Heart right ventricle (tissue), 16 donors: ENCODE measurements at places on chromosomes 2 and 18. TPM values are rescaled to one million over a fixed set of nuclear protein-coding genes. Genes with fewer than 3 reads are reported as not detected.
A peak's percentile ranks its signal among the peaks of the same experiment; 100 is the strongest.

Gene MEP1B
- polyA plus RNA-seq: not detected

DNA sequence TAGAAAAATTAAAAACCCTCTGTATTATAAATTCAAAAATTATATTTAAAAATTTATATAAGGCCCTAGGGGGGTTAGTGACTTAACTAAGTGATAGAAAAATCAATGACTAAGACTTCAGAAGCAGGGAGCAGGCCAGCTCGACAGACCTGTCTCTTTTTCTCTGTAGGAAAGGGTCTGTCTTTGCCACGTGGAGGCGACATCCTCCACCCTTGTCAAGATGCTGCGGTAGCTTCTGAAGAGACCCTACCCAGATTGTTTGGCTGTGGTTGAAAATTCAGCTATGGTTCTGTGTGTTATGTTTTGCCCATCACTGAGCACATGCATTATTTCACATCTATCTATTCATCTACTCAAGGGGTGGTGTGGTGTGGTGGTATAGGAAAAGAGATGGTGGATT lies 8.2 kb upstream of the SLC4A3 start:
- no peak for DNase-seq

- no peak for DNase-seq
Measured at GRCh38 chr2:15940661-15941480, 521 bp downstream of the MYCN start.

DNA sequence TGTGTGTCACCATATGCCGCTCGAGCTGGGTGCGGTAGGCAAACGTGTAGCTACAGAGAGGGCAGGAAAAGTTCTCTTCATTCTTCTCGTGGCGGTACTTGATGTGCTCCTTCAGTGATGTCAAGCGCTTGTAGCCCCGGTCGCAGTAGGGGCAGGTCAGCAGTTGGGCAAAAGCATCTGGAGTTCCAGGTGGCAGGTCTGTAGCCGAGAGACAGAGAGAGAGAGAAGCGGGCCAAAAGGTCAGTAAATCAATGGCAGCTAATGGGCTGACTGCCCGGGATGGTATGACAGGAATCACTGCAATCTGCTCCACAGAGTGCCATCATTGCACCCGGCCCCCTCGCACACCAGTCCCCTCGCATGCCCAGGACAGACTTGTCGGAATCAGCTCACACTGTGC lies 116.0 kb downstream of the ZEB2 start:
- peak; percentile 66 for DNase-seq

DNA sequence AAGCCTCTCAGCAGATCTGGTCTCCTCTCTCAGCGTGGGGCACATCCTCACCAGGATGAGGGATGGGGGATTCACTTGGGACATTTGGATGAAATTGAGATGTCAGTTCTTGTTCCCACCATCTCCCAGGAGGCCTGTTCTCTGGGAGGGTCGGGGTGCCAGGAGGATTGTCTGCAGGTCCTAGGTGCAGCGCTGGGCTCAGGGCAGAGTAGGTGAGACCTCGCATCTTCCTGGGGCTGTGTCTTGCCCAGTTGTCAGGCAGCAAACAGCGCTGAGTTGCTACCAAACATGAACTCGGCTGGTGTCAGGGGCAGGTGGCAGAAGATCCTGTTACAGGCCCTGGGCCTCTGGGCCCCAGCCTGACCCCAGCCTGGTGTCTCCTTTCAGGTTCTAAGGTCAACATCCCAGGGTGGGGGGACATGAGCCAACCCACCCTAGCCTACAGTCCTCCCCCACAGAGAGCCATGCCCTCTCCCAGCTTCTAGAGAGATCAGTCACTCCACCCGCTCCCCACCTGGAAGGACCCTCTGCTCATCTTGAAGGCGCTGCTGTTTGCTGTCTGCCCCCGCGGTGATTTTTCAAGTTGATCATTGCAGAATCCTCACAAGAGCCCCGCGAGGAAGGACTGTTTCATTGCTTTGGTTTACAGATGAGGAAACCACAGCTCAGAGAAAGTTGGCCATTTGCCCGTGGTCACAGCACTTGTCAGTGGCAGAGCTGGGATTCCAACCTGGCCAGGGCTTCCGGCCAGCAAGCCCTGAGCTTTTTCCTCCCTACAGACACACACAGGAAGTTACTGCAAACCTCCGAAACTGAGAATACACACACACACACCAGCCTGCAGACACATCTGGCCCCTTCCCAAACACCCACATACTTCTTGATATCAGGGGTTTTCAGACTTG lies 83.9 kb downstream of the STPG4 start:
- peak; percentile 85 for DNase-seq

DNA sequence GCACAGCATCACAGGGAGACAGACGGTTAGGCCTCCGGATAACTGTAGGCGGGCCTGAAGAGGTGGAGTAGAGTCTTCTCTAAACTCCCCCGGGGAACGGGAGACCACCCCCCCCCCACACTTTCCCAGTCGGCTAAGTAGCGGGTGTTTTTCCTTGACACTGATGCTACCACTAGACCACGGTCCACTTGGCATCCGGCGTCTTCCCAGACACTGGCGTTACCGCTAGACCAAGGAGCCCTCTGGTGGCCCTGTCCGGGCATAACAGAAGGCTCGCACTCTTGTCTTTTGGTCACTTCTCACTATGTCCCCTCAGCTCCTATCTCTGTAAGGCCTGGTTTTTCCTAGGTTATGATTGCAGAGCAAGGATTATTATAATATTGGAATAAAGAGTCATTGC lies 25.7 kb upstream of the NCL start:
- no peak for DNase-seq

DNA sequence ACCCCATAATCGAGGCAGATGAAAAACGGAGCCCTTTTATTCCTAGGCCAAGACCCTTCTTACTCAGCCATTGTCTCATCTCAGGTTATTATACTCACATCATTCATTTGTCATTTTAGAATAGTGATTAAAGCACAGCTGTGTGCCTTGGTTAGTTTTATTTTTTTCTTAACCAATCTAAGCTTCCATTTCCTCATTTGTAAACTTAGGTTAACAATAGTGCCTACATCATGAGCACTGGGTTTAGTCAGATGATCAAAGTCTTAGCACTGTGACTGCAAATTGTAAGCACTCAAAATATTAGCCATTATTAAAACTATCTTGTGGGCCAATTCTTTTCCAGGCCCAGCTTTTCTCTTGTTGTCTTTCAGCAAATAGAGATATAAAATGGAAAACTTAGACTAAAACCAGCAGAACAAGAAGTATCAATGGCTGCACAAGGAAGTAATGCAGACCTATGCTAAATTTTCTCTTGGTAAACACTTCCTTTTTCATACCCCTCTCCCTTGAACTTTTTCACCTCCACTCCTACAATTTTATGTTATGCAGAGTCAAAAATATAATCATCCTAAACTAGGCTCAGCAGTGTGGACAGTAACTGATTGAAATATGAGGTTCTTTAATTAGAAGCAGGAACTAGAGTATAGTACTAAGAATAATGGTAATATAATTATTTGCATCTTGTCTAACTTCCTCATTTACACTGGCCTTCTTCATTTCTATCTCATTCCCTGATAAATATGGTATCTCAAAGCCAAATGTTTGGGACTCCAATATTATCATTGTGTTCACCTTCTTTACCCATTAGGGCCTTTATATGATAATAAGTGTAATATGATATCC lies 21.5 kb upstream of the GALNT3 start:
- no peak for DNase-seq

DNA sequence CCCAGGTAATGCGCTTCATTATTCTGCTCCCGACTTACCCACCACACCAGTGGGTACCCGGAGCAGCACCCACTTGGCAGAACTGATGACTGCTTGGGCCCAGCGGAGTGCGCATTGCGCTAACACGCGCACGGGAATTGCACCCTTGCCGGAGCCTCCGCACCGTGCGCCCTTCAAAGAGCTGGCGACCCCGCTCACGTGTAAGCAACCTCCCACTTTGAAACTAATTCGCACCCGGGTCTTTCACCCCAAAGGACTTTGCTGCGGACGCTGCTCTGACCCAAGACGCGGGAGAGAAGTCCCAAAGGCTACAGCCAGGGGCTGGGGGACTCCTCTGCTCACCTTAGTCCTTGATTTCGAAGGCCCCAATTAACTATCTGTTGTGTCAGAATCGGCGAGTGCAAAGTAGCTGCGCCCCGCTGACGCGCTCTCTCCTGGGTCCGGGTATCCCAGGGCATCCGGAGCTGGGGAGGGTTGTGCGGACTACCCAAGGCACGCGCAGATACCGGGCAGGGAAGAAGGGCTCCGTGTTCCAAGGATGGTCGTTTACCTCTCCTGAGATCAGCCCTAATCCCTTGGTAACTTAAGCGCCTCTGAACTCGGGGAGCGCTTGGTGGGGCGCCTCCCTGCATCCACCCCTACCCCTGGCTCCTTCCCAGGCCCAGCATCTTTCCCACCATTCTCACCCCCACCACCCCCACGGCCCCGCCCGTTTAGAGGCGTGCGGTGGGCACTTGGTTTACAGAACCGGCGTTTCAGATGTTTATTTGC lies 13.1 kb upstream of the SATB2 start:
- no peak for DNase-seq

DNA sequence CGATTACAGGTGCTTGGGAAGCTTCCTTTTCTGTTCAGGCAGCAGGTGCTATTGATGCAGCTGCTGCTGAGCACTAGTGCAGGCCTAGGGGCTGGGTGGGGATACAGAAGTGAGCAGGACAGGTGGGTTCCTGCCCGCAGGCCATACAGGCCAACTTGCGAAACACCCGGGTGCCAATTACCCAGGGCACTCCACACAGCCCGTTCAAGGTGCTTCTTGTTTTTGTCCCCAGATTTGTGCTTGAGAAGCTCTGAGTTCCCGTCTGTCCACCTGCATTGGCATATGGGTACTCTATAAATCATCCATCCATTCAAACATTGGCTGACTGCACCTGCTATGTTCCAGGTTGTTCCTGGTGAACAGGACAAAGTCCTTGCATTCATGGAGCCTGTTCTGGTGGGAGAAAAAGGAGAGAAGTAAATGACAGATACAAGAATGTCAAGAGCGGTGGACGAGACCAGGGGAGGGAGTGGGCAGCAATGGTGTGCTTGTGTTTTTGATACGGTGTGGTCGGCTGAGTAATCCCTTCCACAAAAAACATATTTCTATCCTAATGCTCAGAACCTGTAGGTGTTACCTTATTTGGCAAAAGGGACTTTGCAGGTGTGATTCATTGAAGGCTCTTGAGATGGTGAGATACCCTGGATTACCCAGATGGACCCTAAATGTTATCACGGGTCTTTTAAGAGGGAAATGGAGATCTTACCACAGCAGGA lies 31.4 kb downstream of the SH3BP4 start:
- DNase-seq: no peak

DNA sequence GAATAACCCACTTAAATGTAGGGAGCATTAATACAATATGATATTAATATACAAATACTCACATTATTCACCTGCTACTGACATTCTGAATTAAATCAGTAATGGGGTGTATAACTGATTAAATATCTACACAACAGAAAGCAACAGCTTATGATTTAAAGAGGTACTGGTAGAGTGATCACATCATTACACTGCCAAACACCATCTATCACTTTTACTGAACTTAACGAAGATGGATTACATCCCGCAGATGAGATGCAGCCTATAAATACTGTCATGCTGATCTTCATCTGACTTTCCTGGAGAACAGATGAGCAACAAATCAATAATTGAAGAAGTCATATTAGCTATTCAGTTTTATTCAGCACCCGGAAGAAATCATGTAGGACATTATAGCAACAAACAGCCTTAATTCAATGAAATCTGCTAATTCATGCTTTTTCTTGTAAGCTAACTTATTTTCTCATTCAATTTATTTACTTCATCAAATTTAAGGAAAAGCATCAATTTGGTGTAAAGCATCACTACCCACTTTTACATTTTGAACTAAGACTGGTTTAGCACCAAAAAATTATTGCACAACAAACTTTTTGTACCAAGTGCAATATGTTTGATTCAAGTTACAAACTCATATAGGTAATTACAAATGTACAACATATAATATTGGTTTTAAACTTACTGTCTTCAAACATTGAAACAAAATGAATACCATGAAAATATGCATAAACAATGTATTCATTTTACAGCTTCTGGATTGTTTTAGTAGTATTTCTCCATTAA lies 1509.0 kb downstream of the LRP1B start:
- DNase-seq: no peak

- no peak for DNase-seq
Measured at GRCh38 chr2:101630224-101630949, 67.1 kb upstream of the MAP4K4 start.

DNA sequence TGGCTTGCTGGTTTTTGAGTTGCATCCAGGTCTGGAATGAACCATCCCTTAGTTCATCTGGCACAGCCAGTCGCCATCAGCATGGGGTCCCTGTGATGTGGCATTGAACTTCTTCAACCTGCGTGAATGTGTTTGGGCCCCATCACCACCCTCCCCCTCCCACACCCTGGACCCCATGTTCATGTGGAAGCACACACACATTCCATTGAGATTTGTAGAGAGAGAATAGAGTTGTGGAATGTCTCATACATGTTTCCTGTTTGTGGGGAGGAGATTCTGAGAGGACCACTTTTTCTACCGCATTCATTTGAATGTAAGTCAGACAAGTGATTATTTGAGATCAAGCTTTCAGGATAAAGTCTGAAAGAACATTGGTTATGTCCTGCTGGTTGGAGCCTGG lies 117.6 kb upstream of the EML6 start:
- no peak for DNase-seq

- no peak for DNase-seq
Measured at GRCh38 chr2:69483696-69484095, 46.5 kb upstream of the NFU1 start.

Gene HTR2B
- polyA plus RNA-seq: 0.25 TPM

DNA sequence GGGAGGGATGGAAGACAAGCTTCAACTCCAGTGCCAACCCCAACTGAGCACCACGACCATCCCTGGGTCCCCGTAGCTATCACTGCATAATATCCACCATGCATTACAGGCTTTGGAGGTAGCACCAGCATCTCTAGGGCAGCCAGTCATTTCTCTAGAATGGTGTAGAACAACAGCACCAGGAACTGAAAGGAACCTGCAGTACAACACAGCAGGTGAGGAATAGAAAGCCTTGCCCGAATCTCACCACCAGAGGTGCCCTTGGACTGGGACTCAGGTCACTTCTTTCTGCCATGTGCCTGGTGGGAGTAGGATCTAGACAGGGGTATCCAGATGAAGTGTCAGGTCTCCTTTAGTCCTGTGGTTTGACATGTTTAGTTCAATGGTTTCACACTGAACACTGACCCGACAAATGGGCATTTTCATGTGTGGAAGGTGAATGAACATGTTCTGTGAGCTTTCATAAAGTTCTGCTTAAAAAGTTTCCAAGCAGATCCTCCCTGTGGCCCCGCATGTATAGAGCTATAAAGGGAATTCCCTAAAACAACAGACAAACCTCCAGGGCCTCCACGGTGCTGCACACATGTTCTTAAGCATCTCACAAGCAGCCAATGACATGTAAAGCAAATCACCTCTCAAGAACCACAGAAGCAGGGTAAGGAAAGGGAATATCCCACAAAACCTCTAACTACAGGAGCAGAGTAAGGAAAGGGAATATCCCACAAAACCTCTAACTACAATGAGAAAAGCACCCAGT lies 208.3 kb downstream of the AFF3 start:
- no peak for DNase-seq
